Stimulated activated CD4-positive, alpha-beta T cell treated with anti-CD3 and anti-CD28 coated beads, TNF-alpha, amount 100 ng/mL, for 24 hours (primary cell): ENCODE measurements at places on chromosomes 7 and 10.

DNA sequence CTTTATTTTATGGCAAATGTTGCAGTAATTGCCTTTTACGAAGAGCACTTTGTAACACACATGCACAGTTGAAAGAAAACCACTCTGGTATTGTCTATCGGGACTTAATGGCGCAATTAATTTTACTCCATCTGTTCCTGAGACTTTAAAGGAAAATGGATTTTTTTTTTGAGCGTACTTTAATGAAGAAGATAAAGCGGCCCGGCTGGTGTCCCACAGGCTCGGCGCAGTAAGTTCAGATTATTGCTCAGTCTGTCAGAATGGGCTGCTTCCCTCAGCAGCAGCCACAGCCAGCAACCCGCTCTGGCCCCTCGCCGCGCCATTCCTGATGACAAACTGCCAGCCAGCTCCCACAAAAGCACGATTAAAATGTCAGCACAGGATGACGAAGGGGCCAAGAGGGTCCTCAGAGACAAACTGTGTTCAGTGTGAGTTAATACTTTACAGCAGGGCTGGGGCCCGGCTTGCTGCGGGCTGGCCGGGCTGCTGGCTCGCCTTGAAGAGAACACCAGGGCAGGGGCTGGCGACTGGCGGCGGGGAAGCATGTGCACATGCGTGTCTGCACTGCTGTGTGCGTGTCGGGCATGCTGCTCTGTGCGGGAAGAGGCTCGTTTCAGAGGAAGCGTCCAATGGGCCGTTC is 501.0 kb upstream of the GALNT17 start:
- no peak for DNase-seq

DNA sequence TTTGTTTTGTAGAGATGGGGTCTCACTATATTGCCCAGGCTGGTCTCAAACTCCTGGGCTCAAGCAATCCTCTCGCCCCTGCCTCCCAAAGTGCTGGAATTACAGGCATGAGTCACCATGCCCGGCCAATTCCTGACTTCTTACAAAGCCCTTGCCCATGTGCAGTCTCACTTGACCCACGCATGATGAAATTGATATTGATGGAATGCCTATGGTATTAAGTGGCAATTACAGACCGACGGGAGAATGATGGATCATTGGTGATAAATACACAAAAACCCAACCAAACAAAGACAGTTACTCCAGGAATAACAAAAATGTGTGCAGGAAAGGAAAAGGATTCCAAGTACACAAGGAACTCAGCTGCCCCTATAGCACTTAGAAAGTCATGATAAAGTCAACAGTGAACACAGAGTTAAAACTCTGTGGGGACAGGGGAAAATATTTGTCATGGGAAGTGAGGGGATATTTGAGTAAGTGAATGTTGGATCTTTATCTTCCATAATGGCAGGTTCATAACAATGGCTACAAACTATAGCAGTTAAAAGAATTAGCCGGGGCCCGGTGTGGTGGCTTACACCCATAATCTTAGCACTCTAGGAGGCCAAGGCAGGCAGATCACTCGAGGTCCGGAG is 21.6 kb downstream of the HIP1 start:
- no peak for DNase-seq

DNA sequence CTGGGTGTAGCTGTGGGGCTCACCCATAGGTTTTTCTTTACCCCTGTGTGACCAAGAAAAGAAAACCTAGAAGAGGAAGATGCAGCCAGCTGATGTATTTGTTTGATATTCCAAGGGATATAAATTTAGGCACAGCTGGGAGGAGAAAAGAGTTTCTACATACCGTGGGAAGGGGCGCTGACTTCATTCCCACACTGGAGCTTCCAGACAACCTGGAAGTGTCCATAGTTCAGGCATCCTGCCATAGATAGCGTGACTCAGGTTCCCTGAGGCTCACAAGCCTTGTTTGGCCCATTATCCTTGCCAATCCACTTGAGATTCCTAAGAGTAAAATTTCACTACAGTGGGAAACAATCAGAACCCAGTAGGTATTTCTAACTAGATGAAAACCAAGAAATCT is 371.7 kb upstream of the NRP1 start:
- DNase-seq = no peak

DNA sequence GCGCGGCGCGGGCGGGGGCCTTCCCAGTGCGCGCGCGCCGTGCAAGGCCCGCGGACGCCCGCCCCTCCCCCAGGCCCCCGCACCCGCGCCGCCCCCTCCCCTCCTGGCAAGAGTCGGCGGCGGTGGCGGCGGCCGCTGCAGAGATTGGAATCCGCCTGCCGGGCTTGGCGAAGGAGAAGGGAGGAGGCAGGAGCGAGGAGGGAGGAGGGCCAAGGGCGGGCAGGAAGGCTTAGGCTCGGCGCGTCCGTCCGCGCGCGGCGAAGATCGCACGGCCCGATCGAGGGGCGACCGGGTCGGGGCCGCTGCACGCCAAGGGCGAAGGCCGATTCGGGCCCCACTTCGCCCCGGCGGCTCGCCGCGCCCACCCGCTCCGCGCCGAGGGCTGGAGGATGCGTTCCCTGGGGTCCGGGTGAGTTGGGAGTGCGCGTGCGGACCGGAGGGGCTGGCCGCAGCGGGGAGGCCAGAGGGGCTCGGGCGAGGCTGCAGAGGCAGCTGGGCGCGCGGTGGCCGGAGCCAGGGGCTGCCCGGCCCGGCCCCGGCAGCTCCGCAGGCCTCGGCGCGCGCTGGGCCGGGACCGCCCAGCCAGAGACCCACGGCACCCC is at the start of gene BMPR1A:
Gene BMPR1A (plus strand): TSS at position 109 of the 602 bp plus-strand sequence. CDS start 119,400 bp downstream, outside the sequence.
- DNase-seq = no peak

- DNase-seq = no peak
Measured at GRCh38 chr10:364267-364775, 229.1 kb downstream of the ZMYND11 start.

DNA sequence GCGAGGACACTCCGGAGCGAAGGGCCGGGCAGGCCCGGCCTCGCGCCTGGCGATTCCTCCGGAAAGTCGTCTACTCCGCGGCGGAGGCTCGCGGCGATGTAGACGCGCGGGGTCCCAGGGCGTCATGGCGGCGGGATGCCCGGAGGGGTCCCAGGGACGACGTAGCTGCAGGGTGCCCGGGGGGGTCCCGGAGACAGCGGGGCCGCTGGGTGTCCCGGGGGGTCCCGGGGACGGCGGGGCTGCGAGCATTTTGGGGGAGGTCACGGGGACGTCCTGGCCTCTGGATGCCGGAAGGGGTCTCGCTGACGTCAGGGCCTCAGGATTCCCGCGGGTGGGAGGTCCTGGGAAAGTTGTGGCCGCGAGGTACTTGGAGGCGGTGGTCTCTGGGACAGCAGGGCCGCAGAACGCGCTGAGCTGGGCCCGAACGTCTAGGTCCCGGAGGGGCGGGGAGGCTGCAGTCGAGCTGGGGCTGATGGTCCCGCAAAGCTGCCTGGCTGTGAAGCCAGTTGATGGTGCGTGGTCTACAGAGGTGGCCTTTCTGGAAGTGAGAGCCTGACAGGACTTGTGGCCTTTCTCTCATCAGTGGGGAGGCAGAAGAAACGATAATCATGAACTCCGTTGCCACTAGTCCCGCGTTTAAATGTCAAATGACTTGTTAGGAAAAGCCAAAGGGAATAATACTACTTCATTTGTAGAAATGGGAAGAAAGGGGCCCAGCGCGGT is 637 bp downstream of the HSPA14 start:
- no peak for DNase-seq
